Esophagus squamous epithelium (tissue), 5 donors: ENCODE measurements at places on chromosomes 4 and X.

DNA sequence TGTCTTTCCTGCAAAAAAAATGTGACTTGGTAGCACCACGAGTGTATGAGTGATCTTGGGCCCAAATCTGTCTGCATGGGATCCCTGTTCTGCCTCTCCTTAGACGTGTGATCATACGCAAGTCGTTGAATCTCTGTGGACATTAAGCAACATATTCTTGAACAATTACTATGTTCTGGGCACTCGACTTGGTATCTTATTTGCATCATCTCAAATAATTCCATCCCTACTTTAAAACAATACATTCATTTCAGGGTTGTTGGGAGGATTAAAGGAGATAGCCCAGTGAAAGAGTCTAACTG, 145.4 kb upstream of the CPEB2 start:
- DNase-seq = no peak

DNA sequence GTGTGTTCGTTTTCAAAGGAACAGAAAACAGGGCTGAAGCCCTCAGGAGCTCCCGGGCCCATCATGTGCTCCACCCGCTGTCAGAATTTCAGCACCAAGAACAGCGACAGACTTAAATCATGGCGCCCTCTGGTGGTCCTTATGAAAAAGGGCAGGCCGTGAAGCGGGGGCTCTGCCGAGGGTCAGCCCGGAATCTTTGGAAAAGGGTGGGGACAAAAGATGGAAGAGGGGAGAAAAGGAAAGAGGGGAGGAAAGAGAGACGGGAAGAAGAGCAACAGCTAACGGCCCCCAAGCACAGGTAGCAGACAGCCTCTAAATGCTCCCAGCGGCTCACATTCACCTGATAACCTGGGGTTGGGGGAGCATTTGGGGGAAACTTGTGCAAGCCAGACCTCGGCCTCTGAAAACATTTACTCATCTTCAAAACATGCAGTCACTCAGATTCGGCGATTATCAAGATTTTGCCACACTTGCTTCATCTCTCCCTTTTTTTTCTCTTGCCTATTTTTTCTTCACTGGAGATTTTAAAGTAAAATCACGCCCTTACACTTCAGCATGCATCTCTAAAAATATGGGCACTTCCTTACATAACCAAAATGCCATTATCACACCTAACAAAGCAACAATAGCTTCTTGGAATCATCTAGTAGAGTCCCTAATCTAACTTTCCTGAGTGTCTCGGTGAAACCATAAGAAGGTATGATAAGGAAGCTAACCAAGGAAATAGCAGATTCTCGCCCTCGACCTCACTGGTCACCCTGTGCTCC, 28.1 kb upstream of the MAN2B2 start:
- no peak for DNase-seq

GRCh38 chr4:33162122-33162521, 2442.0 kb downstream of the PCDH7 start:
- DNase-seq = no peak

DNA sequence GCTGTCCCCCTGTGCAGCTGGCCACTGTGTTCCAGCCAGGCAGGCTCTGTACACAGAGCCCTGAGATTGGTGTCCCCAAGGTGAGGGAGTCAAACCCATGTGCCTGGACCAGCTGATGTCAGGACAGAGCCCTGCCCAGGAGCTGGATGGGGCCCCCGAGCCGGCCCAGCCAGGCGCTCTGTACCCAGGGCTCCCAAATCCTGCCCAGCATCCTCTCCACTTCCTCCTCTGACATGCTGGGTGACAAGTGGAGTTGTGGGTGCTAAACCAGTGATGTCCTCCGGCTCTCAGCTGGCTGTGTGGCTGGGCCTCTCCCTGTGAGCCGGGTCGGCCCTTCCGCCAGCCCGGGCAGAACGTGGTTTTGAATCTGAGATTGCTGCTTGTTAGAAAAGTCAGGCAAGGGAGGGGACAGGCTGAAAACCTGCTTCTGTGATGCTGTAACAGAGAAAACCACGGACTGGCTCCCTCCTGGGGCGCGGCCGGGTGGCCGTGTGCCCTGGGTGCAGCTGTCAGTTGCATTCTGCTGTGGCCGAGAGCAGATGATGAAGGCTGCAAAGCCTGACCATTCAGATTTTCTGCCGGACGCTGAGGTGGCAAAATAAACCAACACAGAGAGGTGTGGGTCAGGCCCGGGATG, 7.9 kb upstream of the CPLX1 start:
- no peak for DNase-seq

- DNase-seq = no peak
These were observed 24.7 kb upstream of the HERC3 start for GRCh38 chr4:88567591-88567990.

- DNase-seq = no peak
These were observed 12.4 kb downstream of the YIPF6 start for GRCh38 chrX:68511255-68511654.

GRCh38 chrX:53048169-53049126, at the start of gene GPR173:
GPR173 (plus strand) TSS chrX:53048789; CDS start chrX:53076622, 27,833 bp downstream.
- DNase-seq = no peak

GRCh38 chr4:83093060-83093640, 21.4 kb downstream of the PLAC8 start:
- no peak for DNase-seq

- DNase-seq = no peak
These were observed 7.7 kb downstream of the GAK start for GRCh38 chr4:924107-925096.

DNA sequence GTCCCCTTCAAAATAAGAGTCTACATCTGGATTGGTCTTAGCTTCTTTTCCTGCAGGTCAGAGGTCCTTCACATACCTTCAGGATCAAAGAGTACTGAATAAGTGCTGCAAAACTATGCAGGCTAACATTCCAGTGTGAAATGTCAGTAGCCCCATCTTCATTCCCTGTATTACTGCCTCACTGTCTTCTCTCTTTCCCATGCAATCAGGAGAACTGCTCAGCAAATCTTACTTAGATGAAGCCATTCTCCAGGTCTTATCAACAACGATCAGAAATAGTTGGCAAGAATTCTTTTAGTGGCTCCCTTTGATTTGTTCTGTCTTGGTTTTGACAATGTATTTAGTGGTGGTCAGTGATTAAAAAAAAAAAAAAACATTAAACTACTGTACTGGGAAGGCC, 26.0 kb upstream of the IQCM start:
- DNase-seq = no peak

GRCh38 chr4:99855678-99856077, 38.5 kb downstream of the LAMTOR3 start:
- DNase-seq = no peak

DNA sequence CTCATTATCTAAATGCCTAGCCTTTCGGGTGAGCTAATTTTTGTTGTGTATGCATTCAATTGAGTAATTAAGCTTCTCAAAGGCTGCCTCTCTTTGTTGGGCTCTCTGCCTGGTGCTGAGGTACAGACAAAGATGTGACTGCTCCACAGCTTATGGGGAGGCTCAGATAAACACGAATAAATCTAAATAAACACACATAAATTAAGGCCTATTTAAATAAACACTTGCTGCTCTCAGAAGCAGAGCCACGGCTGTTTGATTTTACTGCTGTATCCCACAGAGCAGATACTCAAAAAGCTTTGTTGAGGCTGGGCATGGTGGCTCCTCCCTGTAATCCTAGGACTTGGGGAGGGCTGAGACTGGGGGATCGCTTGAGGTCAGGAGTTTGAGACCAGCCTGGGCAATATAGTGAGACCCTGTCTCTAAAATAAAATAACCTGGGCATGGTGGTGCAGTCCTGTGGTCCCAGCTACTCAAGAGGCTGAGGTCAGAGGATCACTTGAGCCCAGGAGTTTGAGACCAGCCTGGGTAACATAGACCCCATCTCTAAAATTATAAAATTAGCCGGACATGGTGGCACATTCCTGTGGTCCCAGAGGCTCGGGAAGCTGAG, 8.4 kb upstream of the CD99 start:
- no peak for DNase-seq

- no peak for DNase-seq
These were observed 558.2 kb upstream of the DIPK2B start for GRCh38 chrX:45758738-45759397.

DNA sequence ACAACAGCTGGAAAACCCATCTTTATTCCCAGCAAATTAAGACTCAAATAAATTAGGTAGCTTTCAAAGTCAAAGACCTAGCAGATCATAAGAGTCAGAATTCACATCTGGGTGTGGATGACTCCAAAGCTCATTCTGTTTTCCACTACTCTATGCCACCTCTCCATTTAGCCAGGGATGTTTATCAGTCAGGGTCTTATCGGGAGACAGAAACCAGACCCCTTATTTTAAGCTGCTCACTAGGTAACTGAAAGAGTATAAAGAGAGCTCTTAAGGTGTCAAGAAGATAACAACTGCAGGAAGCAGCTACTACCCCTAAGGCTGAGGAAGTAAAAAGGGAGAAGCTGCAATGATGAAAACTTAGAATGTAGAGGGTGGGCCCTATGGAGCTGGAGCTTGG, 333.7 kb upstream of the KLF3 start:
- DNase-seq = no peak

DNA sequence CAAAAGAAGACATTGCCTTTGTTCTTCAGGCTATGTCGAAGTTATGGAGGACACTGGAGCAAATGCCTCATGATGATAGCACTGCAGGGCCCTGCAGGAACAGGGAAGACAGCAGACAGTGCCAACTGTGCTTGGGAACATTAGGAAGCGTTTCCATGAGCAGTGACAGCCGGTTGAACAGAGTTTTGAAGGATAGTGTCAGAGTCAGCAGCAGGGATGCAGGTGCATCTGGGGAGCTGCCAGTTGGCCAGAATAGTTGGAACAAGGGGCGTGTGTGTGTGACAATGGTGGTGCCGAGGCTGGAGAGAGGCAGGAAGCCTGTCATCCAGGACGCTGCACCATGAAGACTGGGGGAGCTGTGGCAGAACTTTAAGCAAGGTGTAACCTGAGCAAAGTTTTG, 88.6 kb downstream of the SHROOM3 start:
- DNase-seq = no peak

DNA sequence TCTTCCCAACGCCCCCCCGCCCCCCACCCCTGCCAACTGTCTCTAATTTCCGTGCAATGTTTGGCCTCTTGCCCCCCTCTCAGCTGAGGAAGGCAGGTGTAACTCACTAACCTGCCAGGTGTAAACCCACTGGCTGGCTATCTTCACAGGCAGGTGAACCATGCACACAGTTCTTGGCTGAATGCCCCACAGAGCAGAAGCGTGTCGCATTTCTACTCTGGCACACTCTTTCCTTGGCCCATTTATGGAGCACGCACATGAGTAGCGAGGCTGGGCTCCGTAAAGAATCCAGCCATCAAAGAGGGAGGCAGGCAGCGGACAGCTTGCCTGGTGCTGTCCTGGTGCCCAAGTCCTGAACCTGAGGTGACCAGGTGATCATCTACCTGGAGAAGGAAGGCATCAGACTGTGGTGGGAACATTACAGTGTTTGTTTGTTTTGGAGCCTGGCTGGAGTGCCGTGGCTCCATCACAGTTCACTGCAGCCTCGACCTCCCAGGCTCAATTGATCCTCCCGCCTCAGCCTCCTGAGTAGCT, 39.2 kb upstream of the CRMP1 start:
- DNase-seq = no peak

DNA sequence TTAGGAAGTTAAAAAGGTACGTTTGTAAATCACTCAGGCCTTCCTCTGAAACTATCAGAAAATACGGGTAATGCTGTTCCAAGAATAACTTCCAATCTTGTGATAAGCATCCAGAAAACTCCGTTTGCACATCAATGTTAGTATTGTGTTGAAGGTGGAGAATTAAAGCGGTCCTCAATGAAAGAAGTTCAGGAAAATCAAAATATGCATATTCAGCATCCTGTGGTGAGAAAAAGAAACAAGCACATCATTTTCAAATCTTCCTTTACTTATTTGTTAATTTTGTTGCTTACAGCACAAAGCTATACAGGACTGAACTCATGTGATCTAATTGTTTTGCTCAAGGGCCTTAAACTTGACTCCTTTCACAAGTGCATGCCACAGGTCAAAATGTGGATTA, 18.5 kb downstream of the DDX60L start:
- DNase-seq = no peak

GRCh38 chr4:18401425-18401824, 379.9 kb upstream of the LCORL start:
- DNase-seq = no peak

DNA sequence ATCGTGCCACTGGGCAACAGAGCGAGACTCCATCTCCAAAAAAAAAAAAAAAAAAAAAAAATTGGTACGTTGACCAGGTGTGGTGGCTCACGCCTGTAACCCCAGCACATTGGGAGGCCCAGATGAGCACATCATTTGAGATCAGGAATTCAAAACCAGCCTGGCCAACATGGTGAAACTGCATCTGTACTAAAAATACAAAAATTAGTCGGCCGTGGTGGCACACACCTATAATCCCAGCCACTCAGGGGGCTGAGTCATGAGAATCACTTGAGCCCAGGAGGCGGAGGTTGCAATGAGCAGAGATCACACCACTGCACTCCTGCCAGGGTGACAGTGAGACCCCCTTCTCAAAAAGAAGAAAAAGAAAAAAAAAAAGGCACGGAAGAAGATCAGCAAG, 24.5 kb downstream of the RBMX start:
- DNase-seq = no peak

GRCh38 chr4:55291227-55291640, 54.8 kb upstream of the SRD5A3 start:
- DNase-seq = no peak

DNA sequence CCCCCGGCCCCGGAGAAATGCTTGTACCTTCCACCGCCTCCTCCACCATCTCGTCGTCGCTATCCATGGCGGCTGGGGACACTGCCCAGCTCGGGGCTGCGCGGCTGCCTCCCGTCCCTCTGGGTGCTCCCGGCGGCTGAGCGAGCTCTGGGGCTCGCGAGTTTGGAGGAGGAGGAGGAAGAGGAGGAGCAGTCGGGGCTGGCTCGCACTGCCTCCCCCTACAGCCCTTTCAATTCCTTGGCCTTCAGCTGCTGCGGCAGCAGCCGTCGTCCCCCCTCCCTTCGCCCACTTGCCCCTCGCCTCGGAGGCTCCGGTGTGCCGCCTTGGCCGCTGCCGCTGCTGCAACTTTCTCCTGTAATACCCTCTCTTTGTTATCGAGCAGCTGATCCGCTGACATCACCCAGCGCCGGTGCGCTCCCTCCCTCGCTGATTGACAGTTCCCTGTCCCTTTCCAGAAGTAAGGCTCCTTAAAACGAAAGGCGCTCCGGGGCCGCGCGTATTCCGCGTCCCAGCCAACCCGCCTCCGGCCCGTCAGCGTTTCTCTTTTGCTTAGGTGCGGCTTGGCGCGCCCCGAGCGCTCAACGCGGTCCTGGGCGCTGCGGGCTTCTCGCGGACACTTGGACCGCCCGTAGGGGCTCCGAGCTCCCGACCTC, at the start of gene SETD7:
Gene SETD7 (minus strand): TSS at position 149 of the 653 bp plus-strand sequence. CDS start 82 bp downstream, at position 67.
- peak; percentile 45 for DNase-seq

DNA sequence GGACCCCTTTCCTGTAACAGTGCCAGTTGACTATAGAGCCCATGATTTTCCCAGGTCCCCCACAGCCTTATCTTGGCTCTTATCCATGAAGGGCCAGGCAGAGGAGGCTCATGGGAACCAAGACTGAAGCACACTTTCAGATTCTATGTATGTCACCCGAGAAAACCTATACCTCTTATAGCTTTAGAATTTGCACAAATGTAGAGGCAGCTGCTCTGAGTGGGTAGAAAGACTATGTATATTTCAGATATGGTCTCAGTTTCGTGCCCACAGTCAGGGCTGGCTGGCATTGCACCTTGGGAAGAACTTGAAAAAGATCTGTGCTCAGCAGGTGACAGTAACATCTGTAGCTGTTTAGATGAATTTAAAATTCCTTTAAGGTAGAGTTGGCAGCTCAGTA, 8.3 kb upstream of the LNX1 start:
- DNase-seq = no peak

- DNase-seq = no peak
These were observed 23.1 kb downstream of the DMD start for GRCh38 chrX:33188286-33188685.
